ENCODE measurements at places on chromosomes 11 and 22.

DNA sequence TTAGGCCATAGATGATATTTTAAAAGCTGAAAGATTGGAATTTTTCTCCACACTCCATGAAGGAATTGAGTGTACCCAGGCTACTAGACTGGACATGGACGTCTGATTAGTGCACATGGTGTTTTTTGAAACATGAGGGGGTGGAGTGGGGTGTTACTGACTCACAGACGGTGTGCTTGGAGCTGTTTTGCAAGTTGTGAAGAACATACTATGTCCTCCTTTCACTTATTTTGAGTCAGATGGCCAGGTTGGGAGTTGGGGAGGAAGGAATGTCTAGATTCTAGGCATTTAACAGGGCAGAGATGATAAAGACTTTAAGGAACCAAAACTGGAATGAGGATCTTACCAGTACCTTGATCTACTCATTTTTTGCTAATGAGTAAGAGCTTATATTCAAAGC is 158.1 kb upstream of the MTNR1B start:
- peak; percentile 3 for DNase-seq

DNA sequence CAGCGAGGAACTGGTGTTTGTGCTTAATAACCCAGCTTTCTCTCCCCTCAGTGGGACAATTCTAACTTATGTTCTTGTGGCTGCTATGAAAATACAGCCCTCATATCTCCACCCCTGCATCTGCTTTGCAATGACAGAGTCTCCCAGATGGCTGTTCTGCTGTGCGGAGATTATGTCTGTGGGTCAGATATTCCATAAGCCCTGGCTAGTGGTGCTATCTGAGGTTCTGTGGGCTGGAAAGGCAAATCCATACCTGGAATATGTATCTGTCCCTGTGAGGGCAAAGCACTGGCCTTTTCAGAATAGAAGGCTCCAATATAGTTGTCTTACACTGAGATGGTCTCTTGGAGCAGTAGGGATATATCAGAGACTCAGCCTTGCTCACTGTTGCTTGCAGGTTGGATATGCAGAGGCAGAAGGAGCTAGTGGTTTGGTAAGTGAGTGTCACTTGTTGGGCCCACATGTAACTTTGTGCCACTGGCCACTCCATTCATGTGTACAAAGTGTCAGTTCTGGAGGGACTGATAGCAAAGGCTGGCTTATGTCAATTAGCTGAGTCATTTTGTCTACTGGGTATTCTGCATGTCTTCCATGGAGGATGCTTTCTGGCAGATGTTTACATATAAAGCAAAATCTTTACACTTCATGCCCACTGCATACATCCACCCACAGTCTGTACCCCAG is 246.6 kb downstream of the FAM76B start:
- no peak for DNase-seq

DNA sequence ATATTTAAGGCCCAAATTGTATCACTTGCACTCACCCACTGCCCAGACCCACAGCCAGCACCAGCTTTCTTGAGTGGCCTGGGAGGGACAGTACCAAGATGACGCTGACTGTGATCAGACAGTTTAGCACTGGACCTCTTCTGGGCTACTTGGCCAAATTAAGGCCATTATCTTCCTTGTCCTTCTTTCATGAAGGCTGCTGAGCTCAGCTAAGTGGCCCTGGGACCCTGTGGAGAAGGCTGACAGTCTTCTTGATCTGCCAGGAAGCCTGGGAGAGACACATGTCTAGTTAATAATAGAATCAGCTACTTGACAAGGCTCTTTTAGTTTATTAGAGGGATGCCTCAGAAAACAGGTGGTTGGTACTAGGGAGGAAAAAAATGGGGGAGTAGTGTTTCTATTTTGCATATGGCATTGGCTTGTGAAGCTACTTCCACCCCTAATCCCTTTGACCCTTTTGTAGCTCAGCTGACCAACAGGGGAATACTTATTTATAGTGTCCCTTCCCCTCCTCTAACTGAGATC is 127.9 kb upstream of the NTM start:
- DNase-seq: no peak

DNA sequence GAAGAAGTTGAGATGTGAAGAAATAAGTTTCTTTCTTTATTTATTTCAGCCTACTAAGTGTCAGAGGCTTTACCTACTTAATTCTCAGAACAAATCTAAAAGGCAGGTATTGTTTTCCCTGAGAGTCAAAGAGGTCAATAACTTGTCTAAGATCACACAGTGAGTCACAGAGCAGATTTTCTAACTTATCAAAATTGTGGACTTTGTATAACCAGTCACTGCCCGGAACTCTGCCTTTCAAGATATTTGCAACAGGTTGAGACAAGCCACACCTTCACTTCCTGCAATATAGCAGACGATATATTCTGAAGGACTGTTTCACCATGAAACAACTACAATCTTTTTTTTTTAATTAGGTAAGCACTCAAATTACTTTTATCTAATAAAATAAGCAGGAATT is 10.5 kb upstream of the MMP3 start:
- no peak for DNase-seq

- DNase-seq: no peak
These were observed 196.2 kb downstream of the MYO18B start for GRCh38 chr22:25938151-25938550.

GRCh38 chr11:103609117-103610066 is 427.0 kb upstream of the DDI1 start:
- DNase-seq: peak; percentile 94

DNA sequence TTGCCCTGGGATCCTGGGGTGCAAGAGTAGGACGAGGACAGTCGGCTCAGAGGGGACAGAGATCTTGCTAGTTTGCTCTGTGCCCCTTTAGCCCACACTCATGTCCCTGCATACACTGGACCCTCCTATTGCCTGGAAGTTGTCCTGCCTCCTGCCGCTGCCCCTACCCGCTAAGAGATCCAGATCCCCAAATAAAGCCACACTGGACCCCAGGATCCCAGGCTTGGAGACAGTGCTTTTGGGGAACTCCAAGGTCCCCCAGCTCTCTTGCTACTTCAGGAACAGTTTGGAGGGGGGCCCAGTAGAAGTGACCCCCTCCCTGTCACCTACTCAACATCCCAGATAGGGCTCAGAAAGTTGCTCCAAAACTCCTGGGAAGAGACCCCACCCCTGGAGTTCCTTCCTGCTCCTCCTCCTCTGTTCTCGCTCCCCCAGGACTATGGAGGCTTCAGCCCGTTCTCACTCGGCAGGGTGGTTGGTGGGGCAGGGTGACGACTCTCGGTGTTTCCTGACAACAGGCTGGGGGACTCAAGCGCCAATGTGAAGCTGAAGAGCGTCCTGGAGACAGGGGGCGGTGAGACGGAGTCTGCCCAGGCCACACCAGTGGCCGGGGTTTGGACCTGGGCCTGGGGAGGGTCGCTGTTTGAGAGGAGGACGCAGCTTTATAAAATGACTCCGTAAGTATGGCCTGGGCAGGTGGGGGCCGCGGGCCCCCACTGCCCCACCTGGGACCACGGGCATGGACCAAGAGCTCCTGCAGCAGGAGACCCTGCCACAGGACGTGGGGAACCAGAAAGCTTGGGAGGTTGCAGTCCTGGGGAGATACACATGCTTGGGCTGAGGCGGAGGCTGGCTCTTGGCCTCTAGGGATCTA is 19.2 kb upstream of the TUB start:
- no peak for DNase-seq
